Activated CD8-positive, alpha-beta memory T cell treated with anti-CD3 and anti-CD28 coated beads for 48 hours (primary cell): ENCODE measurements at places on chromosomes 13 and 19.

- no peak for DNase-seq
Measured at GRCh38 chr13:31930490-31930889, 101.1 kb upstream of the FRY start.

DNA sequence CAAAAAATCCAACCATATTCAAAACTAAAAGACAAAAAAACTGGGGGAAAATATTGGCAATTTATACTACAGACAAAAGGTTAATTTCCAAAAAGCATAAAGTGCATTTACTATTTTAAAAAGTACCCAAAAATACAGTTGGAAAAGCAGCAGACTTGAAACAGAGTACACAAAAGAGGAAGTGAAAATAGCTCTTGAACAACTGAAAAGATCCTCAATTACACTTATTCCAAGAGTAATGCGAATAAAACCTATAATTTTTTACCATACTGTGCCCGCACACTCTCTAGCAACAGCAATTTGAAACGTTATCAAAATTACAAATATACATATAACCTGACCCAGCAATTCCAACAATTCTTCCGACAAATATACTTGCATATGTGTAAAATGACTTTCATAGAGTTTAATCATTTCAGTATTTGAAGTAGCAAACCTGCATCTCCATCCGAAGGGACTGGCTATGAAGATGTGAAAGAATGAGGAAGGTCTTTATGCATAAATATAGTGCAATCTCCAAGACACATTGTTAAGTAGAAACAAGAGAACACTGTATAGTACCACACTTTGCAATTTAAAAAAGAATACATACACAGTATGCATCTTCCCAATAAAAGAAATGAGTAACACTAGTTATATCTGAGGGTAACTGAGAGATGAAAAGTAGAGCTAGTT lies 25.4 kb downstream of the ALG5 start:
- no peak for DNase-seq

GRCh38 chr13:44874886-44875630 lies 114.2 kb downstream of the NUFIP1 start:
- no peak for DNase-seq

DNA sequence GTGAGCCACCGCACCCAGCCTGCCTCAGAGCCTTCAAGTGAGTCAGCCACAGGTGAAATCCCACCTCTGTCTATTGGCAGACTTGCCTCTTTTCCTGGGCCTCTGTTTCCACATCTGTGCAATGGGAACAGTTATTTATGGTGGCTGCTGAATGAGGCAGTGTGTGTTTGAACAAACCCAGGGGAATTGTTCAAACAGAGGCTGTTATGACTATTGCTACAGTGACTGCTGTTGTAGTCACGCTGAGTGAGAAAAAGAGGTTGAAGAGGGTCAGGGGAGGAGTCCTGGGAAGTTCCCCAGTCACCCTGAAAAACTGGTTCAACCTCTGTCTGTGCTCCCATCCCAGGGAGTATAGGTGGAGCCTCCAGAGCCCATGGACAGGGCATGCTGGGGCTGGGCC lies at the start of gene CEACAM19:
TSS of gene CEACAM19 (plus strand) at position 83 of the 400 bp plus-strand sequence. CDS start 450 bp downstream, outside the sequence.
- no peak for DNase-seq

DNA sequence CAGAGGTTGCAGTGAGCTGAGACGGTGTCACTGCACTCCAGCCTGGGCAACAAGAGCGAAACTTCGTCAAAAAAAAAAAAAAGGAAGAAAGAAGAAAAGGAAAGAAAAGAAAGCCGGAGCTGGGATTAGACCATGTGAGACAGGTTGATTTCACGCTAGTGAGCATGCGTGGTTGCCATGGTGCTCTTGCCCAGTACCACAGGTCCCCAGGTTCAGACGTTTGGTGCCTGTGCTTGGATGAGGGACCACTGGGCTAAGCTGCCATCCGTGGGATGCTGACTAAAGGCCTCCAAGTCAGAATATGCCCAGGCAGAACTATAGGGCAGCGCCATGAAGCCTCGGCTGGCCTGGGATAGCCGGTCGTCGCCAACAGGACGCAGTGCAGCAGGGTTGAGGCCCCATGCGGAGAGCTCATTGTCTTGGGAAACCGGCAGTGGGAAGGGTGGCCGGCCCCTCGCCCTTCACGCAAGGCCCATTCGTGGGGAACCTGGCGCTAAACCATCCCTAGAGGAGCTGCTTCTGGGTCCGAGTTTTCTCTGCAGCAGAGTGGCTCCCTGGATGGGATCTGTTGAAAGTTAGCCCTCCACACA lies 7.2 kb upstream of the TEX101 start:
- DNase-seq = no peak

DNA sequence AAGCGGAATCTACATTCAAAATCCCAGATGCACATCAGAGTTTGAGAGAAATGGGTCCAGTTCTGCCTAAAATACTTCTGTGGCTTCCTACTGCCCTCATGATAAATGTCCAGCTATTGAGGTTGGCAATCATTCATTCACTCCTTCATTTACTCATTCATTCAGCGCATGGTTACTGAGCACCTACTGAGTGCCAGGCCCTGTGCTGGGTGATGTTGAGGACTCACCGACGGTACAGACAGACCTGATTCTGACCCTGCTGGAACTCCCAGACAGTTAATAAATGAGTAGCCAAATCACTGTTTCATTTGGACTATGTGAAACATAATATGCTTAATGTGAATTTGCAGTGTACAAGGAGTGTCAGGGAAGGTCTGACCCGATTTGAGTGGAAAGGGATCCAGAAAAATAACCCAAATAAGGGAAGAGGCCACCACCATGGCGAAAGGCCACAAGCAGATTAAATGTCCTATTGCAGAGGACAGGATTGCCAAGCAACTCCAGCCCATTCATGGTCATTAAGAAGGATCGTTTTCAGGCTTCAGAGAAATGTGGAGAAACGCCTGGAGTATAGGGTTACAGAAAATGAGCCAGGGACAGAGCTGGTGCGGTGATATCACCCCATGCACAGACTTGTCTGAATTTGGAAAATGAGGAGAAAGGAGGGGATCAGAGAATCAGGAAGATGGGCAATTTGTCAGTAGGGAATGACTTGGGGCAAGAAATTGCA lies 20.5 kb downstream of the DYRK1B start:
- DNase-seq = no peak

GRCh38 chr13:99617474-99618255 lies 116.4 kb downstream of the TM9SF2 start:
- DNase-seq = no peak

- DNase-seq = no peak
Measured at GRCh38 chr19:21622920-21623319, 117.5 kb downstream of the ZNF429 start.

DNA sequence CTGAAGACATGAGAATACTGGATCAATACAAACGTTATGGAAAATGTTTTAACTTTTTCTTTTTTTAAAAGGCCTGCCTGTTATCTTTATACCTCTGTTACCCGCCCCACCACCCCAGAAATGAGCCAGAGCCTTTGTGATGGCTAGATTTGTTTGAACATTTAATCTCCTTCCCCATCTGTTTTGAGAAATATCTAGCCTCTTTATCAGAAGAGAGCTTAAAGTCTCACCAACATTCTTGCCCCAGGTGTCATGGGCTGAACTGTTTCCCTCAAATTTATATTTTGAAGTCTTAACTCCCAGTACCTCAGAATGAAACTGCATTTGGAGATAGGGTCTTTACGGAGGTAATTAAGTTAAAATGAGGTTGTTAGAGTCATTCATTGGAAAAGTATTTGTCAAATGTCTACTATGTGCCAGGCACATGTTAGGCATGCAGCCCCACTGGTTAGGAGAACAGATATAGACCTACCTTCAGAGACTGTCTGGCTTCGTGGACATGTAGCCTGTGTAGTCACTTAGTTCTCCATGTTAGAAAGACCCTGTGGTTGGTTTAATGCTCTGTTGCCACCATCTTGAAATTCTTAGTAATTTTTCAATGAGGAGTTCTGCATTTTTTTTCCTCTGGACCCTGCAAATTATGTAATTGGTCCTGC lies 6.3 kb upstream of the RB1 start:
- DNase-seq = no peak

DNA sequence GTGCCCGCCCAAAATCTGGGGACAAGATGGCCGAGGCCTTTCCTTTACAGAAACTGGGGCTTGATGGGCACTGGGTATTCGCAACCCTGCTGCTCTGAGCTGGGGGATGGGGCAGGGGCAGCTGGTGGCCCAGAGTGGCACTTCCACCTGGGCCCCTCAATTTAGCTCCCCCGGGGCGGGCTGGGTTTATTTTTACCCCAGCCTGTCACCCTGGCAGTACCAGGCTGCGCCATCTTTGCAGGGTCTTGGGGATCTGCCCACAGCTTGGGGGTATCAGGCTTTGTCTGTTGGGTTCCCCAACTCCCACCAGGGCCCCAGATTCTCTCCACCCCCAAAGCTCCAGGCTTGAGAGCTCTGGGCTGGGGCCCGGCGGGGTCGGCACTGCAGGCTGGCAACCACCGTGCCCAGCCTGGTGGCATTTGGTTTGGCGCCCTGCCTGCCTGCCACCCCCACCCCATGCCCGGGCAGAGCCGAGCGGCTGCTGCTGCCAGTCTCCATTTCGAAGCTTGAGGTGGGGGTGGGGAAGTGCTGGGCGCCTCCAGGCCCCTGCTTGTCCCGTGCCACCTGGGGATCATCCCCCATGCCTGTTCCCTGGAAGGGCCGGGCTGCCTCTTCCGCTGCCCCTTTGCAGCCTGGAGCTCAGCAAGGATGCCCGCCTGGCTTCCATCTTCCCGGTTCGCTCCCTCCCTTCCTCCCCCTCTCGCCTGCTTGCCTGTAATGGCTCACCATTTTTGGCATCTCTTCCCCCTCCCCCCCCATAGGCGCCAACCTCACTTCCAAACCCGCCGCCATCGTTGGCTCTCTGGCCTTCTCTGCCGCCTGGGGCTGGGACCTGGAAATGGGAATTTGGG lies 11.4 kb downstream of the NFIX start:
- no peak for DNase-seq

DNA sequence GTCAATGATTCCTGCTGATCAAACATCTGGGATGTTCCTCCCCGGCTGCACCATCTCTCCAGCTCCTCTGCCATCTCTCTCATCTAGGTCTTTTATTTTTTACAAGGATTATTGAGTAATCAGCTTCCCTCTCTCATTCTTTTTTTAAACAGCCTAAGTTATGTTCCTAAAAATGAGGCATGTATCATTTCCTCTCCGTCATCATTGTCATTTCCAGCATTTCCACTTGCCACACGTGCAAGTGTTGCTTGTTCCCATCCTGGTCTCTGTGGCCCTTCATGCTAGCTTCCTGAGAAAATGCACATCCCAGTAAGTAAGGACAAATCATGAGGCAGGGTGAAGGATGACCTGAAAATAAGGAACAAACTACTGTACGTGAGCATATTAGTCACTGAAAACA lies 102.7 kb upstream of the POSTN start:
- DNase-seq = no peak

- no peak for DNase-seq
Measured at GRCh38 chr19:45107621-45108150, 14.7 kb downstream of the PPP1R37 start.
